ENCODE measurements at places on chromosomes 16 and 17.

GRCh38 chr17:64938925-64939474 is 19.7 kb upstream of the LRRC37A3 start:
- DNase-seq, result peak; percentile 50

DNA sequence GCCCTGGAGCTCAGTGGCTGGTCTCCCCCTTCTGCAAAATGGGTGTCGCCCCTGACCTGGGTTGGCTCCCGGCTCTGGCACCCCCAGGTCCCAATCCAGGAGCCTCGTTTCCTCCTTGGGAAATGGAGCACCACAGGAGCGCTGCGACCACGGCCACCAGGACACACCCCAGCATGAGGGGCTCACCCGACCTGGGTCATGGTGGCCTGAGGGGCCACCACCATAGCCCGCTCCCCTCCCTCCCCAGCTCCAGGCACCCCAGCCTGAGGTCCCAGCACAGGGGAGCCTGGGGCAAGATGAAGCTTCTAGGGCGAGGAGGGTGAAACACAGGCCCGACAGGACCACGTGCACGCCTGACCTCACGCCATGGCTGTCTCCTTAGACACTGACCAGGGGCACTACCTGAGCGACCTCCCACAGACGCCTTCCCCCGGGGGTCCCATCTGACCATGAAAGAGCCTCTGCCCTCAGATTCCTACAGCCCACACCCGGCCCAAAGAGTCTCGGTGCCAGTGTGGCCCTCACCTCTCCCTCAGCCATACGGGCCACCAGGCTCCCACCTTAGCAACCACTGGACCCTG is 11.8 kb downstream of the BCAR1 start:
- no peak for DNase-seq

DNA sequence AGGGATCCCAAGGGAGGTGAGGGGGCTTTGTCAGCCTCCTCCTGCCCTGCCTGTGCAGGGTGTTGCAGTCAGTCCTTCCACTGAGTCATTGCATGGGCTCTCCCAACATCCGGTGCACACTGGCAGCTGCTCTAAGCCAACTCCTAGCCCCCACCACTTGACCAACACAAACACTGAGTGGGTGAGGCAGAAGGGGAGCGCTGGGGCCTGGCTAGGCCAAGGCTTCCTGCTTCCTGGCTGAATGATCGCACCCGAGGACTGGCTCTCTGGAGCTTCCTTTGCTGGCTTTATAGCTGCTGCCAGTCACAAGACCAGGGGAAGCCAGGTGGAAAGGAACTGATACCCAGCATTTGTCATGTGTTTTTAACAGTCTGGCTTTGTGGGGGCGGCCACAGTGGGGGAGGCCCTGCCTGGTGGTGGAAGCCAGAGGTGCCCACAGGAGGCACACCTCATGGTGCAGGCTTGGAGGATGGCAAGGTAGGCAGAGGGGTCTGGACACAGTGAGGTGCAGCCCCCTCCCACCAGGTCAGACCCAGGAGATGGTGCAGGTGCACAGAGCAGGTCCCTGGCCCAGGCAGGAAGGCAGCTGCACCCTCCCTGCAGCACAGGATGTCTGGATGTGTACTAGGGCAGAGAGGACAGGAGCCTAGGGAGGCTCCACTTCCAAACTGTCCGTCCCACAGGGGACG is 6.8 kb downstream of the MPG start:
- DNase-seq, result peak; percentile 71

GRCh38 chr17:5468075-5468473 is 708 bp downstream of the DHX33 start:
- peak; percentile 25 for DNase-seq

DNA sequence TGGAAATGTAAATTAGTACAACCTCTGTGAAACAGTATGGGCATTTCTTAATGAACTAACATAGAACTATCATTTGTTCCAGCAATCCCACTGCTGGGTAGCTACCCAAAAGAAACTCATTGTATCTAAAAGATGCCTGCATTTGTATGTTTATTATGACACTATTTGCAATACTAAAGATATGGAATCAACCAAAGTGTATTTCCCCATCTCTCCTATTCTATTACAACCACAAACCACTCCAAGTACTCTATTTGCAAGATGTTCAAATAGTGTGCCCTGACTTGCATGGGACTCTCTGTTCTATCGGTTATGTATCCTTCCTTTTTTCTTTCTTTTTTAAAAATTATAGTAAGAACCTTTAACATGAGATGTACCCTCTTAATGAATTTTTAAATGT is 845.2 kb downstream of the CDH11 start:
- DNase-seq, result no peak

DNA sequence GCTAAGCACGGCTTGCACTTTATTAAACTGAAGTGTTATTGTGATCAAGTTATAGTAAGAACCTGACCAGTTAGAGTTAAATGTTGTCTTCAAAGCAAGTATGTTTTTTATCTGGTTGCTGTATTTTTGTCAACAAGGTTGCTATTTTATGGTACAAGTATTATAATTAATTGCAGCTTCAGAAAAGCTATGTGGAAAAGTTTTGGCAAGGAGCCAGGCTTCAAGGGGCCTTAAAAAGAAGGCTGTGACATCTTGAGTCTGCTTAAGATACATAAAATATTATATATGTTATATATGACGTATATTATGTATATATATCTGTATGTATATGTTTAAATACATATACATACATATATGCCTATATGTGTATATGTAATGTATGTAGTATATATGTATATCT is 1461.2 kb upstream of the CDH8 start:
- peak; percentile 10 for DNase-seq

DNA sequence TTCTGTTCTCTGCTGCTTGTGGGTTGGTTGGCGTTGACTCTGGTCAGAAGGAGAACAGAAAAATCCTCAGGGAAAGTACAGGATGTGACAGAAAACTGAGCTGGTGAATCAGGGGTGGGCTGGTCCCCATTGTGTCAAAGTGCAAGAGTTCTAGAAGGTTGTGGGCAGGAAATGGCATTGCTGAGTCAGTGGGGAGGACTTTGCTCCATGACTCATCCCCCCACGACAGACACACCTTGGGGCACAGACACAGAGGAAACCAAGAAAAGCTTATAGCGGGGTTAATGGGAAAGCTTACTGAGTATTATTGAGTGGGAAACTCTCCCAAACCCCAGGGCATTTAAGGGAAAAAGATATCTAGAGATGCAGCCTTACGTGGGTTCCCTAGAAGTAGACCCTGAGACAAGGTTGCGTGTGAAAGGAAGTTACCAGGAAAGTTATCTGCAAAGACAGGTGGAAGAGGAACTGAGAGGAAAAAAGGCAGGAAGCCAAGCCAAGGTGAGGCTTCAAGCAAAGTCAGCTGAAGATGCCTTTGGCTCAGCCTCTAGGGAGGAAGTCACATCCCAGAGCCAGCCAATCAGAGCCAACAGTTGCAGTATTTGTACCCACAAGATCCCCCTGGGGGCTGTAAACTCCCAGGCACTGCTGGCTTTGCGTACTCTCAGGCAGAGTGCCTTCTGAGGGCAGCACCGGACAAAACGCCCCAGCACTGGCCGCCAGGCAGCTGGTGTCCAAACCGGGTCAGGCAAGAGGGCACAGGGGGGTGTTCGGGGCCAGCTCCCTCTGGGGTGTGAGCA is 86.4 kb downstream of the FOXL1 start:
- DNase-seq, result no peak

DNA sequence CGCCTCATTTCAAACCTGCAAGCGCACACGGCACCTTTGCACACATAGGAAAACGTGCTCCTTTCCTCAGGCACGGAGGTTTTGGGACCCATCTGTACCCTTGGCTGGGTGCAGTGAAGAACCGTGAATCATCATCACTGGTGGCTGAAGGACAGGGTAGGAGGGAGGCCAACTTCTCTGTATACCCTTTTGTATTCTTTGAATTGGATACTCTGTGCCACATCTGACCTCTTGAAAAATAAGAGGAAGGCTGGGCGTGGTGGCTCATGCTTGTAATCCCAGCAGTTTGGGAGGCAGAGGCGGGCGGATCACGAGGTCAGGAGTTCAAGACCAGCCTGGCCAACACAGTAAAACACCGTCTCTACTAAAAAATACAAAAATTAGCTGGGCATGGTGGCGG is 11.7 kb downstream of the GPRC5B start:
- no peak for DNase-seq

DNA sequence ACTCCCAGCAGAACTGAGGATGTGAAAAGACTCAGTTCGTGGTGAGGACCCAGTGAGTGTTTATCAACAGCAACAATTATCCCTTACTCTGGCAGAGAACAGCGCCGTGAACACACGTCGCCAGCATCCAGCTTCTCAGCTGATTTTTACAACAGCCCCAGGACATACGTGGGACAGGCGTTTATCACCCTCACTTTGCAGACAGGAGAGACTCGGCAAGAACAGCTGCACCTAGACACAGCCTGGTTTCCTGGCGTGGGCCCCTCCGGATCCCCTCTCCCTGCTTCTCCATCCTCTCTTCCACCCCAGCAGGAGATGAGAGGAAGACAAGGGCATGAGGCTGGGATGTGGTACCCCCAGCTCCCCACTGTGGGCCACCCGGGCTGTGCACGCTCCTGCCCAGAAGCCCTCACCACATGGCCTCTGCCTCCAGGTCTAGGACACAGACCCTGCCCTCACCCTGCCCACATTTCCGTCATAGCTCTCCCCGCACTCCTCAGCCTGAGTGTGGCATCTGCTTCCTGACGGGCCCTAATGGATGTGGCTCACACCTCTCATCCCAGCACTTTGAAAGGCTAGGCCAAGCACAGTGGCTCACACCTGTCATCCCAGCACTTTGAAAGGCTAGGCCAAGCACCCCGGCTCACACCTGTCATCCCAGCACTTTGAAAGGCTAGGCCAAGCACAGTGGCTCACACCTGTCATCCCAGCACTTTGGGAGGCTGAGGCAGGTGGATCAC is 17.5 kb downstream of the ABR start:
- peak; percentile 74 for DNase-seq

- peak; percentile 6 for DNase-seq
These were observed 414.8 kb downstream of the MAF start for GRCh38 chr16:79185711-79186110.

- DNase-seq, result no peak
These were observed 203.7 kb upstream of the COX10 start for GRCh38 chr17:13865650-13866049.

GRCh38 chr17:78674595-78675315 is 97.6 kb upstream of the DNAH17 start:
- DNase-seq, result no peak

DNA sequence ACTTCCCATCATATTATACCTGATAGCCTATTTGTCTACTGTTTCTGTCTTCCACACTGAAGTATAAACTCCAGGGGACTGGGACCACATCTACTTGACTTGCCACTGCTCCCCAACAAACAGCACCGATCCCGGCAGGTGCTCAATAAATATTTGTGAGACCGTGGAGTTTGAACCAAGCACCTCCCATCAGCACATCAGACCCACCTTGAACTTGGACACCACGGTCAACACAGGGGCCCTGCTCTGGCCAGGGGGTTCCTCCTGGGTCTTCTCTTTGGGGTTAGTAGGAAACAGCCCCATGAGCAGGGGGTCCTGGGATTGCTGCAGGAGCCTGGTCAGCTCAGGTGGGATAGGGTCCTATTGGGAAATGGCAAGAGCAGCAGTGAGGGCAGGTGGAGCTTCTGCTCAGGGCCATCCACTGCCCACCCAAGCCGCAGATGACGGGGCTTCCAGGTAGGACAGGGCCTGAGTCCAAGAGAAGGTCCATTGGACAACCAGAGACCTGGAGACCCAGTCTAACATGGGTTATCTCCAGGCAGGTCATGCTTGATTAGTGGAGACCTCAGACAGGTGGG is 19.9 kb downstream of the ZNHIT3 start:
- no peak for DNase-seq

DNA sequence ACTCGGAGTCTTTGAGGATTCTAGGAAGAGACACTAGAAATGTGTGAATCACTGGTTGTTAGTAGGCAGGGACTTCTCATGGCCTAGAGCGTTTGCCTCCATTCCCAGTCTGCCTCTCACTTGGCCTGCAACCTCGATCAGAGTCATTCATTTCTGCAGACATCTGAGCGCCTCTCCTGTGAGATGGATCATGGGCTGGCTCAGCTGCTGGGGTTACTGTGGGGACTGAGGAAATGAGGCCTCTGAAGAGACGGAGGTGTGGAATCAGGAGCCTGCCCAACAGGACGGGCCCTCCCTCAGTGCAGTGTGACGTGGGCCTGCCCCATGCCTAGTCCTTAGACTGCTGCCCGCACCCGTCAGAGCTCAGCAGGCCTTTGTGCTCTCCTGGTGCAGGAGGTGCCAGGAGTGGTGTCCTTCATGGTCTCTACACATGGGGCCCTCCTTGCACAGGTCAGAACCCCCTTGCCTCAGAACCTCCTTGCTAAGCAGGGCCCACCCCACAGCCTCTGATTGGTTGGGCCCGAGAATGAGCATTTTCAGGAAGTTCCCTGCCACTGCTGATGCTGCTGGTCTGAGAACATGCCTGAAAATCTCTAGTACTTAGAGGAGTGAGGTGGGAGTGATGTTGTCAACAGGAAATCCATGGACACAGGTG is 99.4 kb downstream of the NPIPB11 start:
- DNase-seq, result no peak

- no peak for DNase-seq
These were observed 717.0 kb upstream of the RBFOX1 start for GRCh38 chr16:6615636-6616035.

DNA sequence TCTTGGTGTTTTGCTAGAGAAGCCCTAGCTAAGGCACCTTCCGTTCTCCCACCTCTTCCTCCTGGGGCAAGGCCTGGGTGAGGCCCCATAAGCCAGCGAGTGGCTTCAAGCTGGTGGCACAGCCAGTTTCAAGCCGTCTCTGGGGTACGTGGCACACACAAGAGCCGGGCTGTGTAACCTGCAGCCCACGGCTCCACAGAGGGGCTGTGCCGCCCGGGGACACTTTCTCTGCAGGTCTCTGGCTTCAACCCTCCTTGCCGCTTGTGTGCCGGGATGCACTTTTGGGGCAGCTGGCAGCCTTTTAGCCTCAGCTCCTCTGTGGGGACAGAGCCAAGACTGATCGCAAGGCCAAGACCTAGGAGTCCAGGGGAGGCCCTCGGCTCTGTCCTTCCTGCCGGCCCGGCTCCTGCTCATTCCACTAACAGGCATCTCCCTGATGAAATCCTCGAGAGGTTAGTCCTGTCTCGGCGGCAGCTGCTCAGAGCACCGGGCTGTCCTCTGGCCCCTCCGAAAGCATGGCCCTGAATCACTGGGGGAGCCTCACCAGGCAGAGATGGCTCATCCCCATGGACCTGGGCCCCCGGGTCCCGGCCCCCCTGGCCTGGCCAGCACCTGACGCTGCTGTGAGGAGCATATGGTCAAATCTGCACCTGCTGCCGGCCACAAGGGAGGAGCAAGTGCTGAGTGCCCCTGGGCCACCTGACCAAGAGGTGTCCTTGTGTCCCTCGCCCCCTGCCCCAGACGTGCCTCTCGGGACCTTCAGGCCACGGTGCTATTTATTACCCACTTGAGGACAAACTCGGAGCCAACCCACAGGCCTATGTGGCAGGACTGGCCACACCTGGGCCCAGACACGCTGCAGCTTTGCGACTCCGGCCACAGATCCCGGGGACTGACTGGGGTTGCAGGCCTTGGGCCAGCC is 98.5 kb downstream of the METRNL start:
- DNase-seq, result no peak
